ENCODE measurements at places on chromosomes 4 and X.

- DNase-seq = no peak
Measured at GRCh38 chr4:61210186-61210939, 10.2 kb downstream of the ADGRL3 start.

- no peak for DNase-seq
Measured at GRCh38 chr4:76380561-76380960, 40.4 kb downstream of the CCDC158 start.

DNA sequence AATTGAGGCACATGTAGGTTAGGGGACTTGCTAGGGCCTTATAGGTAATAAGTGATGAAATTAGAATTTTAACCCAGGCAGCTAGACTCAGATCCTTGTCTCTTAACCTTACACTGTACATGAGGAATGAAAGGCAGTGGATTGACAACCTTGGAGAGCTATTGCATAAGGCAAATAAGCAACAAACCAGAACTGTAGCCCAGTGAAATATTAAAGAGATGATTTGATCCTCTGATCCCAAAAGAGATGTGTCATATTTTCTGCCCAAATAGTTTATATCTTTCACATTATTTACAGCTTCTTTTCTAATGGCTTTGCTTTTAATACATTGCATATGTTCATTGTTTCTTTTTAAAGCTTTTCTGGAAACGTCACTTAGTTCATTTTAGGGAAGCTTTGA is 252.6 kb downstream of the ANK2 start:
- no peak for DNase-seq

GRCh38 chr4:53840643-53841042 is 223.8 kb downstream of the CHIC2 start:
- no peak for DNase-seq

- DNase-seq = peak; percentile 94
Measured at GRCh38 chr4:140233791-140234696, 80.1 kb upstream of the MAML3 start.
